ENCODE measurements at places on chromosomes 3 and 15. TPM values are rescaled to one million over a fixed set of nuclear protein-coding genes. Genes with fewer than 3 reads are reported as not detected.

GRCh38 chr15:100880897-100881242 lies 1.2 kb downstream of the ALDH1A3 start:
- H3K36me3 ChIP-seq, result no peaks in the 10 kb centered on the region
- H3K4me3 ChIP-seq, result no peak overlapping the region
- H3K27me3 ChIP-seq, result no peaks in the 10 kb centered on the region
- no peaks in the 10 kb centered on the region for H3K4me1 ChIP-seq
- no peak for DNase-seq

DNA sequence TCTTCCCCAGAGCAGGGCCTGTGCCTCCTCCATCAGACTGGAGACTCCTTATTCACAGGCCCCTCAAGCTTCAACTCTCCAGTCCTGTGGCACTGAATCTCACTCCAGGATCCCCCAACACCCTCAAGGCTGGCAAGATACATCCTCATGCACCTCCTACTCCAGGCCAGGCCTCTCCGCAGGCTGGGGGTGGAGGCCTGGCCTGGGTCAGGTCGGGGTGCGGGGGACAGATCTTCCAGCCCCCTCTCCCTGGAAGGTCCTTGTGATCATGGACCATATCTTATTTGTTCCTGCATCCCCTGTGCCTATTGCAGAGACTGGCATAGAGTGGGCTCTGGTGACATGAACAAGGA lies 147.3 kb downstream of the SMAD6 start:
- peaks cover 6% of the 10 kb centered on the region for H3K4me1 ChIP-seq
- no peaks in the 10 kb centered on the region for H3K36me3 ChIP-seq
- no peaks in the 10 kb centered on the region for H3K27me3 ChIP-seq
- no peak for DNase-seq

- H3K36me3 ChIP-seq, result no peaks in the 10 kb centered on the region
- DNase-seq, result no peak
- H3K4me3 ChIP-seq, result no peak overlapping the region
- H3K27me3 ChIP-seq, result no peaks in the 10 kb centered on the region
- H3K27ac ChIP-seq, result no peak overlapping the region
Observed at GRCh38 chr15:76470691-76471090, 134.1 kb downstream of the ISL2 start.

DNA sequence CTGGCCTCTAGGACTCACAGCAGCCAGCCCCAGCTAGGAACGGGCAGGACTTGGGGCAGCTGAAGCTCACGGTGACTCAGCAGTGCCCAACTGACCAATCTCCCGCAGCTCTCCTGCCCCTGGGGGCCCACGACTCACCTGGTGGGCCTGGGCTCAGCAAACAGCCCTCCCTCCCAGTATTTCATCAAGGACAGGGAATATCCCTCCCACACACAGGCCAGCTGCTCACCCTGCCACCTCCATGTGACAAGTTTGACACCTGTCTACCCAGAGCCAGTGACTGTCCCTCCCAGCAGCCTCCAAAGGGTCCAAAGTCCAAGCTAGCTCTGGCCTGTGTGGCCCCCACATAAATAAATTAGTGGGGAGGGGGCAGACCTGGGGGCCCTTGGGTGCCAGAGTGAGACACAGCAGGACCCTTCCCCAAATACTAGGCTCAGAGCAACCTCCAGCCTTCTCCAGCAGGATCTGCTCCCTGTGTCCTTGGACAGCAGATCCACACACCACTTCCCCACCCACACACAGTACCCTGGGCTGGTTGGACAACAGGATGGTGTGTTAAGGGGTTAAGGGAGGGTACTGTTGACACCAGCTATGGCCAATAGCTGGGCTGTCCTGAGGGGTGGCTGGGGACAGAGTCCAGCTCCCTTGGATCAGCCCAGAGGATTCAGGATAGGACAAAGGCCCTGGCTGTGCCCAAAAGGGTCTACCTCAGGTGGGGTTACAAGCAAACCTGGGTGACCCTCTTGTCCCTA lies 4.3 kb downstream of the GNAT1 start:
- H3K4me3 ChIP-seq, result no peak overlapping the region
- H3K36me3 ChIP-seq, result no peaks in the 10 kb centered on the region
- peaks cover 51% of the 10 kb centered on the region for H3K27me3 ChIP-seq
- no peak for DNase-seq

- H3K36me3 ChIP-seq, result no peaks in the 10 kb centered on the region
- H3K4me3 ChIP-seq, result no peak overlapping the region
- H3K27ac ChIP-seq, result no peak overlapping the region
- DNase-seq, result no peak
Observed at GRCh38 chr3:141164852-141165251, 66.8 kb upstream of the PXYLP1 start.

GRCh38 chr15:68211656-68212320 lies 6.7 kb upstream of the CALML4 start:
- no peaks in the 10 kb centered on the region for H3K36me3 ChIP-seq
- DNase-seq, result no peak
- no peaks in the 10 kb centered on the region for H3K4me1 ChIP-seq
- no peaks in the 10 kb centered on the region for H3K27me3 ChIP-seq

- H3K27ac ChIP-seq, result no peak overlapping the region
- peaks cover 2% of the 10 kb centered on the region for H3K4me1 ChIP-seq
- no peak for DNase-seq
- no peak overlapping the region for H3K4me3 ChIP-seq
- peaks cover 14% of the 10 kb centered on the region for H3K36me3 ChIP-seq
Observed at GRCh38 chr3:15303728-15304127, 28.7 kb downstream of the SH3BP5 start.

GRCh38 chr15:78040653-78041244 lies 36.8 kb downstream of the TBC1D2B start:
- no peak overlapping the region for H3K27ac ChIP-seq
- no peak for DNase-seq

- no peaks in the 10 kb centered on the region for H3K27me3 ChIP-seq
- H3K4me1 ChIP-seq, result no peaks in the 10 kb centered on the region
- no peak overlapping the region for H3K4me3 ChIP-seq
- DNase-seq, result no peak
Observed at GRCh38 chr3:189516039-189516438, 115.2 kb upstream of the TP63 start.

GRCh38 chr3:72888546-72889309 lies 882 bp downstream of the GXYLT2 start:
- peak overlapping the region; percentile 68 for H3K4me3 ChIP-seq
- H3K27me3 ChIP-seq, result no peaks in the 10 kb centered on the region

DNA sequence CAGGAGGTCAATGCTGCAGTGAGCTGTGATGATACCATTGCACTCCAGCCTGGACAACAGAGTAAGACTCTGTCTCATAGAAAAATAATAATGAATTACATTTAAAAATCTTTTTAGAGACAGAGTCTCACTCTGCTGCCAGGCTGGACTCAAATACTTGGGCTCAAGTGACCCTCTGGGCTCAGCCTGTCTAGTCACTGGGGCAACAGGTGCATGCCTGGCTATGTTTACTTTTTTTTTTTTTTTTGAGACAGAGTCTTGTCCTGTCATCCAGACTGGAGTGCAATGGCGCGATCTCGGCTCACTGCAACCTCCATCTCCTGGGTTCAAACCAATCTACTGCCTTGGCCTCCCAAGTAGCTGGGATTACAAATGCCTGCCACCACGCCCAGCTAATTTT lies 8.0 kb upstream of the PLEKHO2 start:
- H3K27ac ChIP-seq, result no peak overlapping the region
- no peaks in the 10 kb centered on the region for H3K36me3 ChIP-seq
- H3K4me1 ChIP-seq, result no peaks in the 10 kb centered on the region
- H3K4me3 ChIP-seq, result no peak overlapping the region

DNA sequence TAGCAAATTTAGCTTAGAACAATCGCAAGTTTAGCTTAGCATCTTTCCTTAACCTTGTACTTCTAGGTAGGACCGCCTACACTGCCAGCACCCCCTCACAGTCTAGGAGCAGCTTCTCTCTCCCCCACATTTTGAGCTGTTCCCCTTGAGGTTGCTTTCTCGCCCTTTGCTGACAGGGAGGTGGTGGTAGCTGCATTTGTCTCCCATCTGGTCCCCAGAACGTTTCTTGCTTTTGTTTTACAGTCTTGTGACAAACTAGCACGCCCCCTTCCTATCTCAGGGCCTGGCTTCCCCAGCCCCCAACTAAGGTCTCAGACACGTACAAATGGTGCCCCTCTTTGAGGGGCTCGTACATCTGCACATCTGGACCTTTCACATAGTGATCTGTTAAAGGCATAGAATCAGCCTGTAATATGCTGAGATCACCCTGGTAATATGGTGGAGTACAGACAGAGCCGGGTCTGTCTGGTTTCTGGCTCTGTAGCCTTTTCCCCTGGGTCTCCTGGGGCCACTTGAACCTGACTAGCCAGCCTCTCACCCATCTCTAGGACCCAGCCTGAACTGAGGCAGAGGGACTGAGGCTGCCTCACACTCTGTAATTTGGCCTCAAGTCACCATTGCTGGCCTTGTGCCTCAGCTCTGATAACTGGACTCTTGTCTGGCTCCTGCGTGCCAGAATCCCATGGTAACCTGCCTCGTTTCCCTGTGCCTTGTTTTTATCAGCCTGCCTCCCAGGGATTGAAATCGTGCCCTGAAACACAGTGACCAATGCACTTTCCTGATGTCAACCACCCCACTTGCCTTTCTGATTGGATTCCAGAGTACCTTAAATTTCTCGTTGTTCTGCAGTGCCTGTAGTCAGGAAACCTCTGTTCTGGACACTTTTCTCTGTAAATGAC lies 27.7 kb downstream of the CRTC3 start:
- H3K36me3 ChIP-seq, result no peaks in the 10 kb centered on the region
- H3K27ac ChIP-seq, result peak overlapping the region; percentile 94
- peaks cover 63% of the 10 kb centered on the region for H3K4me1 ChIP-seq
- H3K4me3 ChIP-seq, result peak overlapping the region; percentile 10
- no peaks in the 10 kb centered on the region for H3K27me3 ChIP-seq

Gene TSPAN3
- 600 TPM for polyA plus RNA-seq

Gene ZIC1
- polyA plus RNA-seq, result 11.3 TPM

Gene C2CD4A
- polyA plus RNA-seq, result not detected
